ENCODE measurements at places on chromosomes 2 and 18. TPM values are rescaled to one million over a fixed set of nuclear protein-coding genes. Genes with fewer than 3 reads are reported as not detected.

- no peak for DNase-seq
Measured at GRCh38 chr2:120455390-120455789, 109.5 kb downstream of the INHBB start.

- DNase-seq, result no peak
Measured at GRCh38 chr2:137771064-137771463, 193.2 kb upstream of the HNMT start.

DNA sequence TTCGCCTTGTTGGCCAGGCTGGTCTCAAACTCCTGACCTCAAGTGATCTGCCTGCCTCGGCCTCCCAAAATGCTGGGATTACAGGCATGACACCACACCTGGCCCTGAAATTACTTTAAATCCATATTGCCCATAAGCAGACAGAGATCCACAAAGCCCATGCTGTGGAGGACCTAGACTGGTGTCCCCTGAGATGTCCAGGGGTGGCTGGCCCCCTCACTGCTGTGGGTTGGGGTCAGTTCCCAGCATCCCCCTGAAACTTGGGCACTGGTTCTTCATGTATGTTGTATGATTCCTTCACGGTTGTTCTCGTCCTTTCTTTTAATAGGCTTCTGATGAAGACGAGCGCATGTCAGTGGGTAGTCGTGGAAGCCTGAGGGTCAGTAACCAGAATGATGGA lies 78.1 kb upstream of the RBM44 start:
- no peak for DNase-seq

DNA sequence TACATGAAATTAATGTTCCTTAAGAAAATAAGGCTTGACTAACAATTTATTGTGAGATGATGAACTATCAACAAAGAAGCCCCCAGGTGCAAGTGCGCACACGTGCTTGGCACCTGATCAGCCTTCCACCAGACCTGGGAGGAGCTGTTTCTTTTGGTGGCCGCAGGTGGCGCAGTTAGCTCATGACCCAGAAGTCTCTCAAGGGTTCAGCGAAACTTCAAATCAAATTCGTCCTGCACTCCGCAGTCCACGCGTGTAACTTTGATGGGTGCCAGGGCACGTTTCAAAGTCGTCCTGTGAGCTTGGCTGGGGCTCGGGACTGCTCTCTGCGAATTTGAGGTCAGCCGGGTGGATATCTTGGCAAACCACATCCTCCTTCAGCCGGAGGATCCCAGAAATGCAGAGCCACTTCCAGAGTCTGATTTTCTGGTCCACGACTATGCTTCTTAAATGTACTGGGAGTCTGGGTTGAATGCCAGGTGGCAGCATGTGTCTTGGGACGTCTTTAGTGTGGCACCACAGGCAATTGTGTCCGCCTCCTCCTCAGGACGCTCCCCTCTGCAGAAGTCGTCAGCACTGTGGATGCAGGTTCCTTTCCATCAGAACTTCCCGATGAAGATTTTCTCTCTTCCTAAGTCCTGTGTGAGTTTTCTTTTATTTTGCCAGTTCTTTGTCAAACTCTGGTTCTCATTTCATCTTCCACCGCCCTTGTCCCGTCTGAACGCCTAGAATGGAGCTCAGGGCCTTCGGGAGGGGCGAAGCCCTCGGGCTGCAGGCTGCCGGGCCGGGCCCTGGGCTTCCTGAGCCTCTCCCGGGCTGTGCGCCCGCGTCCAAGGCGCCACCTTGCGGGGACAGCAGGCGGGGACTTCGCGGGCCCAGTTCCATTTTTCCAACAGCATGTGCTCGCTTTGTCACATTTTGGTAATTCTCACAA lies 61.3 kb upstream of the RAPGEF4 start:
- DNase-seq, result peak; percentile 63

- no peak for DNase-seq
Measured at GRCh38 chr2:216925006-216925405, 65.1 kb upstream of the TNP1 start.

DNA sequence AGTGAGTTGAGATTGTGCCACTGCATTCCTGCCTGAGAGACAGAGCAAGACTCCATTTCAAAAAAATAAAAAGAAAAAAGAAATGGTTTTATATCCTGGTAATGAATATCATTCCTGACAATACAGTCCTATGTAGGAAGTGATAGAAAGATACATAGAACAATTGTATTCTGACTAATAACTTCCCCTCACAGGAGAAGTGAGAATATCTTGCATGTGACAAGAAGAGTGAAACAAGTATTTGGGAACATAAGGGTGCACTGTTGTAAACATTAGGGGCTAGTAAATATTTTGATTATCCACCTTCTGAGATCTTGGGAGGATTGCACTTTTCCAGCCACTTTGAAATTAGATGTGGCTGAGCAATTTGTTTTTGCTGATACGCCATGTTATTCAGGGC lies 40.7 kb downstream of the KLHL14 start:
- DNase-seq, result no peak

- no peak for DNase-seq
Measured at GRCh38 chr18:34330308-34330707, 105.6 kb upstream of the NOL4 start.

- DNase-seq, result no peak
Measured at GRCh38 chr2:240287496-240288086, 147.1 kb upstream of the OTOS start.

- no peak for DNase-seq
Measured at GRCh38 chr2:163756588-163756987, 20.8 kb upstream of the FIGN start.

DNA sequence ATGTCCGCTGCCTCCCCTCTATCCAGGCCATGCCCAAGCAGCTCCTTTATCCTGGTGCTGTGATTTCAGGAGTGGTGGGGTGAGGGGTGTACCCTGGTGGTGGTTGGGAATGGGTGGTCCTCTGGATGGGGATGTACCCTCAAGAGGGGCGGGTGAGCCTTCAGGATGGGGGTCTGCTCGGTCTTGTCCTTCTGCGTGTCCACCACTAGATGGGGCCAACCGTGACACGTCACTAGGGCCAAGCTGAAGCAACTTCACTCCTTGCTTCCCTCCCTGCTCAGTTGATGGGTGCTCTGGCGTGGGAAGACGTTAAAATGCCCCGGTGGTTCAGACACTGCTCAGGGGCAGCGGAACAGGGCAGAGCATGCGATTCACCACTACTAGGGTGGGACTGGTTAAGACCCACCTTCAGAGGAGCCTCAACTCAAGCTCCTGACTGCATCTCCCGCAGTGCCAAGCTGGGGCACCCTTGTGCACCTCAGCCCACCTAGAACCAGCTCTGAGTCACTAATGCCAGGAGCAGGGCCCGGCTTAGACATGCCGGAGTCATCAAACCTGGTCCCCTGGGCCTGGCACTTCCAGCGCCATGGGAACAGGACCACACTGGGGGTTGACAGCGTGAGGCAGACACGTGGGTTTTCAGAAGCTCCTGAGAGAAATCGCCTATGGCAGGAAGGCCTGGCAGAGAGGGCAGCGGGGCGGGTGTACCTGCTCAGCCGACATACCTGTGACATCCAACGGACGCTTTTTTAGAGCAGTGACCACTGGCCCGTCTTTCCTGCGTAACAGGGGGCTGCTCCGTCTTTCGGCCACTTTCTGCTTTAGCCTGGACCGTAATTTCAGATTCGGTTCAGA lies 256.7 kb downstream of the HDAC4 start:
- peak; percentile 54 for DNase-seq

GPR45 gene
- total RNA-seq, result not detected

DNA sequence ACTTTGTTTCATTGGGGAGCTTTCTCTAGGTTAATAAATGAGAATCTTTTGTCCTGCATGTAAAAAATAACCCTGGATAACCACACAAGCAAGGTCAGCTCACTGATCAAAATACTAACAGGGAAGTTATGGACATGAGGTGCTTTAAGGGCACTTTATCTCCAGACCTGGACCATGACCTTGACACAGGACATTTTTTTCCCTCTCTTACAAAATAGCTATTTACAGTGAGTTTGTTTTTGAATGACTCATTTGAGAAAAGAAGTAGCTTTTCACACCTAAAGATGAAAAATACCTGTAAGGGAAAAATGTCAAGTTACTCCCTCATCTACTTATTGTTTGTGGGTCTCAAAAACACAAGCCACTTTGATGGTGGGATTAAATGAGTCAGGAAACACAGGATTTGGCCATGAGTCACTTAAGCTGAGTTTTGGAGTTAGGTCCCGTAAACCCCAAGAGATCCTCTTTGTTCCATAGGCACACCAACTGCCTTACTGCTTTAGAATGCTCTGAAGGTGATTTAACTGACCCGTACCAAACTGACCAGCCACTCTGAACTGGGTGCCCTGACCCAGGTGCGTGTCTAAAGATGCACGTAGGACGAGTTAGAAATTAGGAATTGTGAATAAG lies 479.3 kb upstream of the NXPH2 start:
- no peak for DNase-seq

- no peak for DNase-seq
Measured at GRCh38 chr2:237012577-237013267, 73.0 kb upstream of the COPS8 start.

SERTAD2 gene
- total RNA-seq, result 12.8 TPM

DNA sequence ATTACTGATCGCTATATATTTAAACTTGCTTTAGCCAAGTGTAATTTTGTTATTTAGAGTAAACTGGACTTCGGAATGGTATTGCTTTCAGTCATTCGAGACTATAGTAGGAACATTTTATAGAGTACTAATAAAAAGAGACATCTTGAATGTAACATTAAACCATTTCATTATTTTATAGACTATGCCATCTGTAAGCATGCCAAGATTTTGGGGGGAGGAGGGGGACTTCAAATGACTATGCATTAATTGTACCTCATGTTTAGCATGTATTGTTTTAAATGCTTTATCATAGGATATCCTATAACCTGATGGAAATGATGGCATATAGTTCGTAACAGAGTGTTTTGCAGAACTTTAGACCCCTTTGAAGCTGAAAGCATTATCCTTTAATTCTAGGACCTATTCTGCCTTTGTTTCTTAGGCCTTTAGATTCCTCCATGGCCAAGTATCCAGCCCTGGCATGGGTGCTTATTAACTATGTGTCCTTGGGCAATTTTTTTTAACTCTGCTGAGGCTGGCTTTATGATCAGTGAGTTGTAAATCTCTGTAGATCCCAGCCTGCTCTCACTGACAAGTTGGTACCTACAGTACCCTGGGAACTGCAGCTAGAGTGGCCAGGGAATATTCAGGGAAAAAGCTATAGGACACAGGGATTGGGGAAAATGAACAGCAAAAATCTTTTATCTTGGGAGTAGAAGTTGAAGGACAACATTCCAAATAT lies 93.4 kb downstream of the PARD3B start:
- no peak for DNase-seq

DNA sequence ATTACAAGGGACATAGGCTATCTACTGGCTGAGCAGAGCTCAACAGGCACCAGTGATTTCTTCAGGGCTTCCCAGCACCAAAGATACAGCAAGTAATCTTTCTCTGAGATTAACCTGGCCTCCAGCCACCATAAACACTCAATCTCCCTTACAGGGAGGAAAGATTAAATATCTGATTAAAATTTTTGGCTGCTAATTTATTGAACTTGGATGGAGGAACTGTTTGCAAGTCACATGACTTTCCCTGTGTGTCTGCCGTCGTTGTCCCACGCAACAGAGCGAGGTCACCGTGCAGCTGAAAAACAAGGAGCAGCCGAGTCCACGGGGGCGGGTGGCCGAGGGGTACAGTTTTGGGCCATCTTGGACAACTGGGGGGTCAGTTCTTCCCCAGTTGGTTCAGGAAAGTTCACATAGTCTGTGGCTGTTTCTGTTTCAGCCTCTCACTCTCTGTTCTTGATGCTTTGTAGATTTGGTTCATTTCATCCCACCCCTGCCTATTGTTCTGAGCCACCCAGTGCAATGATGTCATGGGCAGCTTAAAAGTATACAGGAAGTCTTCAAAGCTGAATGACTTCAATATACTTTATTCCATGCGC lies 186.8 kb upstream of the CTAGE1 start:
- DNase-seq, result peak; percentile 69

GRCh38 chr2:96867756-96868554 lies 1.9 kb downstream of the SEMA4C start:
- DNase-seq, result no peak

DNA sequence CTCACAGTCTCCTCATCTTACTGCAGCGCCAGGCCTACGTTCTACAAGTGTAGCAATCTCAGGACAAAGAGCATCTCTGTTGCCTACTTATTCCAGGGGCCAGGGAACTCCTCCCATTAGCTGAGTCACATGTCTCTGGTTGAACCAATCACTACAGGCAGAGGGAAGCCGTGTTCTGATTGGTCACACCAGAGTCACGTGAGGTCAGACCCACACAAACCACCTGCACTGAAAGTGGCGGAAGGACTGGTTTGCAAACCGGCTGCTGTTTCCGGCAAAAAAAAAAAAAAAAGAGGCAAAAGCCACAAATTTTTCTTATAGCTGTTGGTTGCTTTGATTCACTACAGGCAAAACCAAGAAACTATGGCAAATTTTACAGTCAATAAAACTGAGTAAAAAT lies 21.9 kb upstream of the USP14 start:
- no peak for DNase-seq
